ENCODE measurements at places on chromosomes 16 and 17.

DNA sequence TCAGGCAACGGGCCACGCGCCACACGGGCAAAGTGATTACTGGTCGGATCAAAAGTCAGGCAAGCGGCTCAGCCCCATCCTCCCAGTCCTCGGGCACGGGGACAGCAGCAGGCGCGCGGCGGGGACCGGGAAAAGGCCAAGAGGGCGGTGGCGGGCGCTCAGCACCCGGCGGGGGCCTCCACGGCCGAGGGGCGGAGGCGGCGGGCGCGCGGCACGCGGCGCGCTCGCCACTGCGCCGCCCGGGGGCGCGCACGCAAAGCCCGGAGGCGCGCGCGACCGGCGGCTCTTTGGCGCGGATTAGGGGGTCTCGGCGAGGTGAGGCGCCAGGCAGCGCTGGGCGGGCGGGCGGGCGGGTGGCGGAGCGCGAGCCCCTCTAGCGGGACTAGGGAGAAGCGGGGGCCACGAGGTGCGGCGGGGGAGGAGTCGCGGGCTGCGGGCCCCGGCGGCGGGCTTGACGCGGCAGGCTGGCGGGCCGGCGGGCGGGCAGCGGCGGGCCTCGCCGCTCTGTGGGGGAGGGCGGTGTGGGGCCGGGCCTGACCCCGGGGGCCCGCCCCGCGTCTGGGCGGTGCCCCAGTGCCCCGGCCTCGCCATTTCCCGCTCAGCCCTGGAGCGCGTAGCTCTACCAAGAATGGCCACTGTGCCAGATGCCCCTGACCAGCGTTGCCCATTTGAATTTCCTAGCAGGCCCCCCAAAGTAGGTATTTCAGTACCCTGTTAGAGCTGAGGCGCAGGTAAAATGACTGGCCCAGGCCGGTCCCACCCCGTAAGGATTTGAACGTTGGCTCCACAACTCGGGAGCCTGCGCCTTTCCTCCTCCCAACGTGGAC lies at the start of the genes ACACA and TADA2A:
ACACA (minus strand) TSS at position 202 of the 827 bp plus-strand sequence. CDS start 537 bp downstream, outside the sequence.
TADA2A (plus strand) TSS at position 252 of the 827 bp plus-strand sequence. CDS start 4,480 bp downstream, outside the sequence.
- DNase-seq, result peak; percentile 60

DNA sequence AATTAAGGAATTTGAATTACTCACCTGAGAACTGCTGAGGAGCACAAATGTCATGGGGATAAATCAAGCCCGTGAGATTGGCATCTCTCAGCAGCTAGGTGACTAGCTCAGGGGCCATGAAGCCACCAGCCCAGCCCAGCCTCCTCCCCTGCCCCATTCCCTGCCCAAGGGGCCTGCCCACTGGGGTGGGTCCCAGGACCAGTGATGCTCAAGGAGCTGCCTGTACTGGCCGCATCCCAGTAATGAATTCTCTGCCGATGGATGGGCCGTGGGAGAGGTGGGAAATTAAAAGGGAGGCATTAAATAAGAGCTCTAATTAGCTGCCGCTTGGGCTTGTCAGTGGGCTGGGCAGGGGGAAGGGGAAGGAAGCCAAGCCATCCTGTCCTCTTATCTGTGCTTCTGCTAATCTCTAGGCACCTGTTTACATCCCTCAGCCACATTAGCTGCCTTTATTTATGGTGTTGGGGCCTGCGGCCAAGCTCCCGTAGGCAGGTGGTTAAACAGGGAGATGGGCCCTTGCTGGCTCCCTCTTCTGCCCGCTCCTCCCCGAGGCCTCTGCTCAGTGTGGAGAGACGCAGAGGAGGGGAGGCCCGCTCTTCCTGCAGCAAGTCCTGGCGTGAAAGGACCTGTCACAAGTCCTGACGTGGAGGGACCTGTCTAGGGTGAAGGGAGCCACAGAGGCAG lies 48.8 kb downstream of the PIPOX start:
- no peak for DNase-seq

GRCh38 chr17:41956522-41956921 lies 10.1 kb upstream of the CNP start:
- no peak for DNase-seq

DNA sequence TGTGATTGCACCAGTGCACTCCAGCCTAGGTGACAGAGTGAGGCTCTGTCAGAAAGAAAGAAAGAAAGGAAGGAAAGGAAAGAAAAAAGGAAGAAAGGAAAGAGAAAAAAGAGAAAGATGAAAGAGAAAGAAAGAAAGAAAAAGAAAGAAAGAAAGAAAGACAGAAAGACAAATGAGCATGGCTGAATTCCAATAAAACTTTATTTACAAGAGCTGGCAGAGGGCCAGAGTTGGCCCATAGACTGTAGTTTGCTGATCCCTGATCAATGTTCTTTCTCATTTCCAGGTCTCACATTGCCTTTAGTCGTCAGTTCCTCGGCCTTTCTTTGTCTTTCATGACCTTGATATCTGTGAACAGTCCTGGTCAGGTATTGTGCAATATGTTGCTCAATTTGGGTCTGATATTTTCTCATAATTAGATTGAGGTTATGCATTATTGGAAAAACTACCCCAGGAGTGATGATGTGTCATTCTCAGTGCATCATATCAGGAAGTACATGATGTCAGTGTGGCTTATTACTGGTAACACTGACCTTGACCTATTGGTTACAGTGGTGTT lies 68.5 kb upstream of the MED9 start:
- DNase-seq, result no peak

Measured in hippocampal formation (tissue), 2 donors.